ENCODE measurements at places on chromosomes 1 and 21. TPM values are rescaled to one million over a fixed set of nuclear protein-coding genes. Genes with fewer than 3 reads are reported as not detected.

LAMTOR2 gene
- total RNA-seq: 102 TPM

NBPF8 gene
- total RNA-seq: 3.9 TPM

IL24 gene
- total RNA-seq: 2.6 TPM

MAP10 gene
- 7.3 TPM for total RNA-seq

KLHL12 gene
- total RNA-seq: 19.1 TPM

AMY2A gene
- total RNA-seq: not detected

RHBG gene
- total RNA-seq: not detected

OR2T33 gene
- not detected for total RNA-seq

C1orf185 gene
- total RNA-seq: not detected

BLACAT1 gene
- total RNA-seq: not detected

KRTAP10-3 gene
- not detected for total RNA-seq

OR2M5 gene
- not detected for total RNA-seq

PPOX gene
- 16.3 TPM for total RNA-seq

USF1 gene
- 67.3 TPM for total RNA-seq

CACNA1S gene
- total RNA-seq: not detected

SEMA4A gene
- 0.20 TPM for total RNA-seq

PTAFR gene
- 0.12 TPM for total RNA-seq

KCNQ4 gene
- total RNA-seq: not detected

SYT6 gene
- not detected for total RNA-seq
